Astrocyte (in vitro differentiated cells and primary cell): ENCODE measurements at places on chromosomes 2 and 18. TPM values are rescaled to one million over a fixed set of nuclear protein-coding genes. Genes with fewer than 3 reads are reported as not detected.

- H3K4me1 ChIP-seq, result no peaks in the 10 kb centered on the region
- H3K27me3 ChIP-seq, result no peaks in the 10 kb centered on the region
- no peak overlapping the region for H3K27ac ChIP-seq
- DNase-seq, result no peak
Measured at GRCh38 chr2:95323347-95324155, 26.4 kb downstream of the KCNIP3 start.

DNA sequence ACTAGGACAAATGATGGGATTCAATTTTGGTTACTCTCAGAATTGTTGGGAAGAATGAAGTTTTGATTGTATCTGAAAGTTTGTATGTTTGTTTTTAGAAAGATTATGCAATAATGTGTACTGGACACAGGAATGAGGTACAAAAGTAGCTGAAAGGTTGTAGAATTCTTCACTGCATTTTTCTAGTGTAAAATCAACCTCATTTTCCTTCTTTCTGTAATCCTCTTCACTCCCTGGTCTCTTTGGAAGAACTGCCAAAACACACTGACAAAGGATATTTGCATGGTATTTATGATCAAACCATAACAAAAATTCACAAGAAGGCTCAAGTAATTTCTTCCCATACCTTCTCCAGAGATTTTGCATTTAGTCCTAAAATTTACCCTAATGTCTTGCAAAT is 110.7 kb downstream of the ZEB2 start:
- H3K27me3 ChIP-seq, result no peaks in the 10 kb centered on the region
- no peak overlapping the region for H3K27ac ChIP-seq
- H3K4me3 ChIP-seq, result no peak overlapping the region
- DNase-seq, result no peak

DNA sequence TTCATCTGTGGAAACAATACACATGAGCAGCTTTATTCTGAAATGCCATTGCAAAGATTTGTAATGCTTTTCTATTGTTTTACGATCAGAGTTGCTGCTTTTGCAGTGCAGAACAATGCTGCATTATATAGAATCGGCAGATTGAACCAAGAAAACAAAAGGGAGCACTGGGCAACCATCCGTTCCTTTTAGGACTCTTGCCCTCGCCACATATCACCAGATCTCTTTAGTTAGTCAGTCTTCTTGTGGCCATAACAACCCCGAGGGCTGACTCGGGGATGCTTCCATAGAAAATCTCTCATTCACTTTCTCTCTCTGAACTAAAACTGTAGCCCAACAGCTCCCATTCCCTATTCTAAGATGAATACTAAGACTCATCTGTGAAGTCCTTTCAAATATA is 340.4 kb downstream of the NRXN1 start:
- no peak overlapping the region for H3K27ac ChIP-seq
- H3K4me1 ChIP-seq, result no peaks in the 10 kb centered on the region
- H3K36me3 ChIP-seq, result no peaks in the 10 kb centered on the region
- H3K4me3 ChIP-seq, result no peak overlapping the region
- DNase-seq, result peak; percentile 1

RIT2 gene
- total RNA-seq, result not detected in 2 replicates

- H3K36me3 ChIP-seq, result no peaks in the 10 kb centered on the region
- no peak overlapping the region for H3K4me3 ChIP-seq
- peak; percentile 36 for DNase-seq
- H3K27ac ChIP-seq, result no peak overlapping the region
- H3K27me3 ChIP-seq, result no peaks in the 10 kb centered on the region
- H3K4me1 ChIP-seq, result no peaks in the 10 kb centered on the region
Measured at GRCh38 chr2:6828299-6828584, 37.5 kb downstream of the CMPK2 start.

DNA sequence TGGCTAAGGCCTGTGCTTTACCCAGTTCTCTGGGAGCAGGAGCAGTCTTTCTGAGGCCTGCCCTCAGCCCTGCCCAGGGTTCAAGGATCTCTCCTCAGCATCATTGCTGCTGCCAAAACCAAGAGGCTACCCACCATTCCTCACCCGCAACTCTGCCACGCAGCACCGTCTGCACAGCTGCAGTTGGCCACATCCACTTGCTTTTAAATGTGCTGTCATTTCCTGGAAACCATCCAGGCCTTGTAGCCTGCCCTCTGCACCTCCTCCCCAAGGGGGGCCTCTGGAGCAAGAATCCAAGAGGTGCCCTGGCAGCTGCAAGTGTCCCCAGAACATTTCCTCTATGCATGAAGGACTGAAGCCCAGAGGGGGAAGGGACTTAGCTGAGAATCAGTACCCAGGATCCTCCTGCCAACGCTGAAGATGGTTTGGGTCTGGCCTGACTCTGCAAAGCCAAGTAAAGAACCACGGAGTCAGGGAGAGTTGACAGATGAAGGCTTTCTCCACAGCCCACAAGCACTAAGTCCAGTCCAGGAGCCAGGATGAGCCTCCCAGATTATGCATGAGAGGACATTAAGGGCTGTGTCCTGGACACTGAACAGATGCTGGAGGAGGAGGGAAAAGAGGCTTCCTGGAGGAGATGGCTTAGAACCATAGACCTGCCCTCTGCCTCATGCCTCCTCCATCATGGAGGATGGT is 14.9 kb downstream of the EMX1 start:
- DNase-seq, result peak; percentile 20
- H3K36me3 ChIP-seq, result no peaks in the 10 kb centered on the region
- H3K4me3 ChIP-seq, result no peak overlapping the region
- peaks cover 29% of the 10 kb centered on the region for H3K27me3 ChIP-seq

DNA sequence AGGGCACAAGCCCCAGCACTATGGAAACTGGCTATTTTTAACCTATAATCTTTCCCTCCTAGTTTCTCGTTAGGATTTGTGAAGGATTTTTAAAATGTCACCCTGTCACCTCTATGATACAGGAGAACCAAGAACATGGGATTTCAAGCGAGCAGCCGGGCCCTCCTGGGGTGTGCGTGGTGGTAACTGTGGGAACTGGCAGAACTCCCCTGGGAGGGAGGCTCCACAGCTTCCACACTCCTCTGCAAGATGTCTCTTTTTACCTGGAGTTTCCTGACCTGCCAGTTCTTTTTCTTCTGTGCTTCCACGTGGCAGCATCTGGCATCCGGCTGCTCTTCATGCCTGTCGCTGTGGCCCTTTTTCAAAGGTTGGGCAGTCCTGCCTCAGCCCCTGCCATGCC is 386.3 kb upstream of the MYT1L start:
- H3K27ac ChIP-seq, result no peak overlapping the region
- no peaks in the 10 kb centered on the region for H3K36me3 ChIP-seq
- DNase-seq, result no peak

DNA sequence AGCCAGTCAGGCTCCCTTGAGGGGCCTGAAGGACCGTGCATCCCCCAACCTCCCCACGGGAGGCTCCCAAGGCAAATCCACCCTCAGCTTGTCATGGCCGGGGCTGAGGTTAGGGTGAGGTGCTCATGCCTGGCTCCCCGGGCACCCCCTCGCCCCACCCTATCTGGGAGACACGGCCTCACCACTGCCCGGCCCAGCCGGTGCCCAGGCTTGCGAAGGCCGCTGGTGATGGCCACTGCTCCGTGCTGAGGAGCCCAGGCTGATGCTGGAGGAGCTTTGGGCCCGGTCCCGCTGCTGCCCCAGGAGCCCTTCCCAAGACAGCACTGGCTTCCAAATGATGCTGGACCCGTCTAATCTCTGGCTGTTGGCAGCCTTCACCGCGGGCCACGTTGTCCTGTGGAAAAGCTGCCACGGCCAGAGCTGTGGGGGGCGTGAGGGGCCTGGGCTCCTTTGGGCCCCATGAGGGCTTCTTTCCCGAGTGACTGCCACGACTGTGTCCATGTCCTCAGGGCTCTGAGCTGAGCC is 135.7 kb upstream of the CTDP1 start:
- no peaks in the 10 kb centered on the region for H3K4me1 ChIP-seq
- H3K27ac ChIP-seq, result no peak overlapping the region
- peaks cover 21% of the 10 kb centered on the region for H3K27me3 ChIP-seq
- H3K4me3 ChIP-seq, result no peak overlapping the region
- no peaks in the 10 kb centered on the region for H3K36me3 ChIP-seq

GRCh38 chr2:73856214-73856613 is 27.5 kb downstream of the STAMBP start:
- H3K4me3 ChIP-seq, result no peak overlapping the region
- H3K27me3 ChIP-seq, result no peaks in the 10 kb centered on the region
- peak overlapping the region; percentile 37 for H3K27ac ChIP-seq
- DNase-seq, result peak; percentile 98

CGREF1 gene
- 1.8 and 3.0 TPM in 2 replicates for total RNA-seq

DNA sequence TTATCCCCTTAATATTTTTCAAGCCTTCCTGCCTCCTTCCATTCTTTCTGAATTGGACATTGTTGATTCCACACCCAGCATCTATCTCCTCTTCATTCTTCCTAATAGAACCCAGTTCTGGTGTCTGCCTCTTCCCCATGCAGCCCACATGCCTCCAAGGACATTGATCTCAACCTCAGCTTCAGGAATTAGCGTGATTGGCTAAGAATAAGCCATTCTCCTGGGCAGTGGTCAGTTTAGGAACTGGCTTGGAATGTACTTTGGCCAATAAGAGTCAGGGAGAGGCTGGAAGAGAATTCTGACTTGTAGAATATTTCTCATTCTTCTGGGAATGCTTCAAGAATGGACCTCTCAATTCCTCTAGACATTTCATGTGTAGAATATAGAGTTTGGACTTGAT is 25.9 kb upstream of the GCC2 start:
- no peak for DNase-seq
- no peaks in the 10 kb centered on the region for H3K36me3 ChIP-seq
- no peak overlapping the region for H3K4me3 ChIP-seq
- no peaks in the 10 kb centered on the region for H3K27me3 ChIP-seq
- H3K27ac ChIP-seq, result no peak overlapping the region

- peak; percentile 6 for DNase-seq
- H3K36me3 ChIP-seq, result peaks cover 11% of the 10 kb centered on the region
- peak overlapping the region; percentile 71 for H3K27ac ChIP-seq
- peak overlapping the region; percentile 89 for H3K4me3 ChIP-seq
- no peaks in the 10 kb centered on the region for H3K27me3 ChIP-seq
Measured at GRCh38 chr2:135744760-135745314, 3.2 kb downstream of the UBXN4 start.

IL1RN gene
- not detected in 2 replicates for total RNA-seq

- no peak overlapping the region for H3K4me3 ChIP-seq
- no peaks in the 10 kb centered on the region for H3K4me1 ChIP-seq
- no peak overlapping the region for H3K27ac ChIP-seq
- H3K27me3 ChIP-seq, result no peaks in the 10 kb centered on the region
Measured at GRCh38 chr2:226732478-226733188, 67.0 kb downstream of the IRS1 start.

DNA sequence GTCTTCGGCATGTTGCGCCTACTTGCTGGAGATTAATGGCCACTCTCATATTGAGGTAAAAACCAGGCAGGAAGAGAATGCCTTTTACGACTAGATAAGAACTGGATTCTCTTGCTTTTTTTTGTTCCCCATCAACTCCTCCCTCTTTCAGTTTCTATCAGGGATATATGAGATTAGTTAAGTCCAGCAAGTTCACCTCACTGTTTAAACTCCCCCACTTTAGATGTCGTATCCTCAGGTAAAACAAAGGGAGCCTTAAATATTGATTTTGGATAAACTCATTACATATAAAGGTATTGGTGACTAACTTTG is 98.4 kb downstream of the PLEKHM3 start:
- H3K4me3 ChIP-seq, result no peak overlapping the region
- H3K27me3 ChIP-seq, result no peaks in the 10 kb centered on the region
- H3K27ac ChIP-seq, result no peak overlapping the region
- peaks cover 8% of the 10 kb centered on the region for H3K4me1 ChIP-seq

- peak within 1 kb of the TSS; percentile 94 for H3K27ac ChIP-seq
- peaks cover 44% of the 10 kb centered on the region for H3K4me1 ChIP-seq
- peak within 1 kb of the TSS; percentile 82 for H3K4me3 ChIP-seq
- DNase-seq, result peak; percentile 57
- H3K36me3 ChIP-seq, result peaks cover 6% of the 10 kb centered on the region
- H3K27me3 ChIP-seq, result no peaks in the 10 kb centered on the region
Measured at GRCh38 chr2:237486819-237487448, at the start of gene MLPH. Gene MLPH (plus strand): TSS chr2:237487251. CDS start chr2:237493427, 6,176 bp downstream.

AAK1 gene
- total RNA-seq, result 108 and 110 TPM in 2 replicates

MAL gene
- 0.41 TPM in 1 of 2 replicates, not detected in the other for total RNA-seq

ACMSD gene
- not detected in 2 replicates for total RNA-seq

GRCh38 chr2:219252570-219252899 is 508 bp upstream of the TUBA4B start:
- peaks cover 48% of the 10 kb centered on the region for H3K4me1 ChIP-seq
- peak overlapping the region; percentile 47 for H3K4me3 ChIP-seq
- H3K27ac ChIP-seq, result no peak overlapping the region
- no peaks in the 10 kb centered on the region for H3K36me3 ChIP-seq

GRCh38 chr2:43073401-43073825 is 153.0 kb downstream of the ZFP36L2 start:
- H3K4me3 ChIP-seq, result no peak overlapping the region

- no peak overlapping the region for H3K27ac ChIP-seq
- peaks cover 18% of the 10 kb centered on the region for H3K4me1 ChIP-seq
- H3K4me3 ChIP-seq, result no peak overlapping the region
- no peaks in the 10 kb centered on the region for H3K36me3 ChIP-seq
- no peaks in the 10 kb centered on the region for H3K27me3 ChIP-seq
Measured at GRCh38 chr18:49020621-49021021, 69.9 kb upstream of the SMAD7 start.

DNA sequence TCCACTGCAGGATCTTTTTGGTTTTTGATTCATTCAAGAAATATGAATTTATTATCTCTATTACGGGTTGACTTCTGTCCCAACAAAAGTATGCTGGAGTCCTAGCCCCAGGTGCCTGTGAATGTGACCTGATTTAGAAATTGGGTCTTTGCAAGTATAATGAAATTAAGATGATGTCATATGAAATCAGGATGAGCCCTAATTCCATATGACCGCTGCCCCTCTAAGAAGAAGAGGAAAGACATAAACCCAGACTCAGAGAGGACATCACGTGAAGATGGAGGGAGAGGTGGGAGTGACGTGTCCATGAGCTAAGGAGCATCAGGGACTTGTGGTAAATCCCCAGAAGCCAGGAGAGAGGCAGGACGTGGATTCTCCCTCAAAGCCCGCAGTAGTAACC is 287.1 kb downstream of the LPIN1 start:
- DNase-seq, result no peak
- no peaks in the 10 kb centered on the region for H3K27me3 ChIP-seq
- H3K27ac ChIP-seq, result no peak overlapping the region
- H3K4me1 ChIP-seq, result peaks cover 4% of the 10 kb centered on the region
- no peaks in the 10 kb centered on the region for H3K36me3 ChIP-seq

- DNase-seq, result no peak
- no peak overlapping the region for H3K4me3 ChIP-seq
- H3K36me3 ChIP-seq, result no peaks in the 10 kb centered on the region
Measured at GRCh38 chr18:78090584-78090983, 840.9 kb downstream of the GALR1 start.

PROM2 gene
- total RNA-seq, result 0.93 and 1.2 TPM in 2 replicates

GRCh38 chr18:76538846-76539245 is 43.8 kb upstream of the ZNF516 start:
- no peak overlapping the region for H3K27ac ChIP-seq
- no peaks in the 10 kb centered on the region for H3K4me1 ChIP-seq
- no peak for DNase-seq
- H3K36me3 ChIP-seq, result no peaks in the 10 kb centered on the region
- no peaks in the 10 kb centered on the region for H3K27me3 ChIP-seq

CUL3 gene
- total RNA-seq, result 78.2 and 95.5 TPM in 2 replicates

DNA sequence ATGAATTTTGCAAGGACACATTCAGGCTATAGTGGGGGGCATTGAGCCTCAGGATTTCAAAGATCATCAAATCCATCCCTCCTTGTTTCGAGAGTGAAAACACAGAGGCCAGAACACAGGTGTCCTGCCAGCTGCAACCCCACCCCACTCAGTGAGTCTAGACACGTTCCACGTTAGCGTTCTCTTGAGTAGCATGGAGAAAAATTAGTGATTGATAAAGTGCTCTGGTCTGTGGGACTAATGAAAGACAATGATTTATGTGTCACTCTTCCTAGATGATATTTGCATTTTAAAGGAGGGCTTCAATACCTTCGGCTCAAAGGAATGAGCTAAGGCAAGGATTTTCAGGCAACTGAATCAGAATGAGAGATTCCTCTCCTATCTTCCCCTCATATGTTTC is 43.8 kb downstream of the SLC4A3 start:
- no peak overlapping the region for H3K27ac ChIP-seq
- DNase-seq, result no peak
- no peaks in the 10 kb centered on the region for H3K4me1 ChIP-seq
- H3K4me3 ChIP-seq, result no peak overlapping the region
- H3K27me3 ChIP-seq, result peaks cover 6% of the 10 kb centered on the region
